AG10803 (cell line): ENCODE measurements at places on chromosomes 2 and 18.

GRCh38 chr2:236774171-236774570, 204.5 kb downstream of the ACKR3 start:
- DNase-seq: no peak

GRCh38 chr2:154762638-154763037, 64.1 kb downstream of the KCNJ3 start:
- DNase-seq: no peak

GRCh38 chr2:55361465-55362189, 58.0 kb downstream of the CCDC88A start:
- no peak for DNase-seq

- DNase-seq: no peak
Observed at GRCh38 chr2:74044999-74045398, 60.3 kb downstream of the TET3 start.

DNA sequence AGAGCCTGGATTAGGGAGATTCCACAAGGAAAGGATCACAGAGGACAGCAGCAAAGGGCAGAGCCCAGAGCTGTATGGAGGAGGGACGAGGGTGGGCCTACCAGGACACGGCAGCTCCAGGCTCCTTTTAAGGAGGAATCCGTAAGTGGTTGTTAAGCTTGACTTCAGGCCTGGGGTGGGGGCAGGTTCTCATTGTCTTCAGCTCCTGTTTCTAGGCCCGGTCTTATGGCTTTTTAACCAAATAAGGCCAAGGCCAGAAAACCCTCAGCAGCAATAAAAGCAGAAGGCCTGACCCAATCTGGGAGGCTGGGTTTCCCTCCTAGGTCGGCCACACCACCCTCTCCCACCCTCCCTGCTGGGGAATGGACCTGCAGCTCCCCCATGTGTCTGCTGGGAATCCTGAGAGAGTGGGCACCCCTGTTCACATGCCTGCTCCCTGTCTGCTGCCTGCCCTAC, 111.2 kb downstream of the PLB1 start:
- no peak for DNase-seq

DNA sequence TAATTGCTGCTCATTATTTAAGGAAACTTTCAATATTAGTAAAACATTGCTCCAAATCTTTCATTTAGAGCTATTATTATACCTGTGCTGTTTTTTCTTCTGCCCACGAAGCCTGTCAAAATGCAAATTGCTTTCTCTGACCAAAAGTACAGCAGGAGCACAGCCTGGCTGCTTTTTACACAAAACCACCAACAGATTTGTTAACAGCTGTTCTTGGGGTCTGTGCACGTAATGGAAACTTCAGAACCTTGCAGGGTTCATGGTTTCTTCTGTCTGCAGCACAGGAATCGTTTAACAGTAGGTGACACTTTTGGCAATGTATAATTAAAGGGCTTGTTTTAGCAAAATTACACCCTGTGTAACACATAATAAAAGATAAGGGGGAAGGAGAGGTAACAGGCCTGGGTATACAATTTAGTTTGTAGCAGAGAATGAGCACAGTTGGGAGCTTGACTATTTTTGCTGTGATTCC, 447.3 kb downstream of the KCNJ3 start:
- no peak for DNase-seq

DNA sequence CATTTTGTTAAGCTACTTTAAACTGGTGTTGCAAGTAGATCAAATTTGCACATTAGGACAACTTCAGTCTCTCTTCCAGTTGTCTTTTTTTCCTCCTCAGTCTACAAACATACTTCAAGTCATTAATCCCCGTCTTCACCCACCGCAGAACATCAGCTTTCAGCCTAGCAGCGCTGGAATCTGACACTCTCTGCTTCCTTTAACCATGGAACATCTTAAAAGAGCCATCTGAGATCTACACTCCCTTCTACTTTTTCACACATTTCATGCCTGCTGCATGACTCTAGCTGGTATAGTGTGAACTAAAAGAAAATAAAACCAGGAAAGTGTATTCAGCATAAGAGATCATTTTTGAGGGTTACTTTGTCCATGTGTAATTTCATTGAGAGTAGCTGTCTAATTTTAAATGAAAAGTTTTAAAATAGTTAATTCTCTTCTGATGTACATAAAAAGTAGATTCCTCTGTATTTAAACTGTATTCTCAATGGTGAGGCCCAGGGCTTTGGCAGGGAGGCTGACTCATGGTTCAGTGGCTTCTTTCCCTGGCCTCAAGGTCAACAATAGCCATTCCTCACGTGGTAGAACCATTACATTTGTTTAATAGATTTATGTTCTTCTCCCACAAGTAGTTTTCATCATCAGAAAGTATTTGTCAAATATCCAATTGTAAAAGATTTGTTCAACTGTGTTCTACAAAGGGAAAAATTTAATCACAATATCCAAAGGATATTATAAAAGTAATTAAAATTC, 16.5 kb downstream of the SGPP2 start:
- peak; percentile 82 for DNase-seq

DNA sequence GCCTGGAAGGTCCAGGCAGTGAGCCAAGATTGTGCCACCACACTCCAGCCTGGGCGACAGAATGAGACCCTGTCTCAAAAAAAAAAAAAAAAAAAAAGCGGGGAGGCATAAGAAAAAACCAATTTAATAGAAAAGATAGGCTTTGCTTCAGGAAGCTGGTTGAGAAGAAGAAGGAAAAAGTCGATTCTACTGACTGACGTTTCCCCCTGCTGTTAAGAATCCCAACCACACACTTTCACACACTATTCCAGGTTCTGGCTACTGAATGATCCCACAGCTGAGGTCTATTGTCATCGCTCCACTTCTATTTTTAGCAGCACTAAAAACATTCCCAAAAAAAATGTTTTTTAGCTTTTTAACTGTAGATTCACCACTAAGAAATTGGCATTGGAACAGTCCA, 6.7 kb upstream of the CHCHD5 start:
- peak; percentile 51 for DNase-seq

- DNase-seq: no peak
Observed at GRCh38 chr18:54712306-54712705, 116.0 kb upstream of the RAB27B start.

DNA sequence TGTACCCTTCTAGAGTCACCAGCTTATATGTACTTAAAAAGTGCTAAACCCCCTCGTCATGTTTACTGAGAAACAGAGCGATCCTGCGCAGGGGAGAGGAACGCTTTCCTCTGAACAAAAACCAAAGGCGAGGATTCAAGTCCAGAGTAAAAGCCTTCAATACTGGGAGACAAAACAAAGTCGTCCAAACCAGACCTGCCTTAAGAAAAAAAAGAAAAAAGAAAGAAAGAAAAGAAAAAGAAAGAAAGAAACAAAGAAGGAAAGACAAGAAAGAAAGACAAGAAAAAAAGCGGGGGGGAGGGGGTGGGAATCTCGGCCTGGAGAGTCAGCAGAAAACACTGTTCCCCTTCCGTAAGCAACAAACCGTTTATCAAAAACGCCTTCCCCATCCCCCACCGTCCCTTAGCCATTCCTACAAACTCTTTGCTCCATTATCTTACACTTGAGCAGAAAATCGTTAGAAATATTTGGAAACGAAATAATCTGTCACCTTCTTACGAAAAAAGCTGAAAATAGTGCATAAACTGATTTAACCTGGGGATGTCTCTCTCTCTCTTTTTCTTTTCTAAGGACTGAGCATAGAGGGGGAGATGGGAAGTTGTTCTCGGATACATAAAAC, 3.3 kb downstream of the PTGR3 start:
- no peak for DNase-seq

DNA sequence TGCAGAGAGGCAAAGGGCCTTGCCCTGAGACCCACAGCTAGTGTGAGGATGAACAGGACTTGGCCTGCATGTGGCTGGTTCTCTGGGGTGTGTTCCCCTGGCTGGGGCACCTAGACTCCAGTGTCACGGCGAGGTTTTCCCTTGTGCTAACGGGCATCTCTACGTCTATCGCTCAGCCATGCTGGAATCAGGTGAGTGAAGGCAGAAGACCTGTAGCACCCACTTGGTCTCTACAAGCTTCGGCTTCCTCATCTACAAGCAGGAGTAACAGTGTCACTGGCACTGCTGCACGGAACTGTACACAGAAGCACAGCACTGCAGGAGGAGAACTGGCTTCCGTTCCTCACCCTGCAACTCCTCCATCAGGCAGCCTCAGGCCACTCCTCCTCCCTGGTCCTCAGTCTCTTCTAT, 30.6 kb downstream of the HS1BP3 start:
- no peak for DNase-seq

DNA sequence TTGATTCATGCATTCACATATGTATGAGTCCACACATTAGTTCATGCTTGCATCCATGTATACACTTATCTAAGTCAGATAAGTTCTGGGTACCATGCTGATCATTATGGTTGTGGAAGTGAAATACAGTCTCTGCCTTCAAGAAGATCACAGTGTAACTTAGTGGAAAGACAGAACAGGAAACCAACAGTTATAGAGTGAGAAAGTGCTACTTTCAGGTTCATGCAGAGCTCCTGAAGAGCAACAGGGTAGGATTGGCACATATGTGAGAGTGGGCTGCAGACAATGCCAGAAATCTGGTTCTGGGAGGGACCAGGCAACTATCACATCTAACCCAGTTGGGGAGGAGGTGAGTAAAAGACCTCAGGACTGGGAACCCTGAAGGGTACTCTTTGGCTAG, 35.4 kb upstream of the PGAP1 start:
- DNase-seq: no peak

DNA sequence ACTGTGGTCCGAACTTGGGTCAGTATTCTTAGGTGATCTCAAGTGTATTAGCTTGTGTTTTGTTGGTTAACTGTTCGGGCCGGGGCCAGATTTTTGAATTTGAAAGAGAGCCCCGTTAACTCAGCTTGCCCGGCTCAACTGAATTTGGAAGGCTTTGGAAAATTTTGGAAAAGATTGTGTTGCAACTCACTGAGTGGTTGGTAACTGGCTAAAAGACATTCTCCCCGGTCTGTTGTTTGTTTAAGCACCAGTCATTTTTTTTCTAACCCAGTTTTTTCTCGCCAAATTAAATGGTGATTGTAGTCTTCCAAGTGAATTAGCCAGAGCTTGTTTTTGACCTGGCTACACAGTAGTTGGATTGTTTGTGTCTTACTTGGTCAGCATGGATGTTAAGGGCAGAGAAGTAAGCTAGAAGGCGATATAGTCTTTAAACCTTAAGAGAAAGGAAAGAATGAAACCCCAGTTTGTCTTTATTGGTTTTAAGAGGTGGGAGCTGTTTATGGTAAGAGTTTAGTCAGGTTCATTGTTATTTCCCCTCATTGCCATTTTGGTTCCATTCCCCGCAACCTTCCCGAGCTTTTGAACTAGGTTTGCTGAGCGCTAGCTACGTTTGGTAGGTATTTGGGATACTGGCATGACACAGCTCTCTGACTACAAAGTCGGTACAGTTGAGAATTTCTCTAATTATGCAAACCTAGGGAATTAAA, 2.4 kb downstream of the MAP4K4 start:
- DNase-seq: peak; percentile 42

DNA sequence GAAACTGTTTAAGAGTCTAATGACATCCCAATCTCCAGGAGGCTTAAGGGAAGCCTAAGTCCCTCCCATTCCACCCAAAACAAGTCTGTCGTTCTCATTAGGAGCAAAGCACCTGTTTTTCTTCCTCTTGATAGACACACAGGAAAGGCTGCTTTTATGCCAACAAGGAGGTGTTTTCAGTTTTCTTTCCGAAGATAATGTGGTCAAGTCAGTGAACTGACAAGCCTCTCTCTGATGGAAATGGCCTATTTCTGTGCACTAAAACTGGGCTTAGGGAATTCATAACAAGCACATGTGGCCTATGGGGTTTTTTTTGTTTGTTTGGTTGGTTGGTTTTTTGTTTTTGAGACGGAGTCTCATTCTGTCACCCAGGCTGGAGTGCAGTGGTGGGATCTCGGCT, 36.2 kb downstream of the FBLN7 start:
- DNase-seq: no peak

GRCh38 chr2:20471902-20472559, 25.2 kb downstream of the RHOB start:
- DNase-seq: peak; percentile 17

DNA sequence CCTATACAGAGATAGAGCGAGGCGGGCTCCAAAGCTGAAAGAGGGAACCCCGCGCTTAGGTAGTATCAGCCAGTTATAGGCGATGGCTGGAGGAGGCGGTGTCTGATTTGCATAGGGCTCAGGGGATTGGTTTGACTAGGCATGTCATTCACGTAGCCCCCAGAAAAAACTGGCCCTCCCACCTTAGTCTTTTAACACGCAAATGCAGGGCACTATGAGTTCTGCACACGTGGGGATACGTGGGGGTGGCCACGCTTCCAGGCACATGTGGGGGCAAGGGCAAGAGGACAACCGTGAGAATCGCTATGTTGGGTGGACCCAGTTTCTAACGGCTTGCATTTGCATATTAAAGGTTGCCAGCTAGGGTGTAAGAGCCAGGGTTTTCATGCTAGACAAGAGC, 56.7 kb upstream of the MSTN start:
- no peak for DNase-seq

DNA sequence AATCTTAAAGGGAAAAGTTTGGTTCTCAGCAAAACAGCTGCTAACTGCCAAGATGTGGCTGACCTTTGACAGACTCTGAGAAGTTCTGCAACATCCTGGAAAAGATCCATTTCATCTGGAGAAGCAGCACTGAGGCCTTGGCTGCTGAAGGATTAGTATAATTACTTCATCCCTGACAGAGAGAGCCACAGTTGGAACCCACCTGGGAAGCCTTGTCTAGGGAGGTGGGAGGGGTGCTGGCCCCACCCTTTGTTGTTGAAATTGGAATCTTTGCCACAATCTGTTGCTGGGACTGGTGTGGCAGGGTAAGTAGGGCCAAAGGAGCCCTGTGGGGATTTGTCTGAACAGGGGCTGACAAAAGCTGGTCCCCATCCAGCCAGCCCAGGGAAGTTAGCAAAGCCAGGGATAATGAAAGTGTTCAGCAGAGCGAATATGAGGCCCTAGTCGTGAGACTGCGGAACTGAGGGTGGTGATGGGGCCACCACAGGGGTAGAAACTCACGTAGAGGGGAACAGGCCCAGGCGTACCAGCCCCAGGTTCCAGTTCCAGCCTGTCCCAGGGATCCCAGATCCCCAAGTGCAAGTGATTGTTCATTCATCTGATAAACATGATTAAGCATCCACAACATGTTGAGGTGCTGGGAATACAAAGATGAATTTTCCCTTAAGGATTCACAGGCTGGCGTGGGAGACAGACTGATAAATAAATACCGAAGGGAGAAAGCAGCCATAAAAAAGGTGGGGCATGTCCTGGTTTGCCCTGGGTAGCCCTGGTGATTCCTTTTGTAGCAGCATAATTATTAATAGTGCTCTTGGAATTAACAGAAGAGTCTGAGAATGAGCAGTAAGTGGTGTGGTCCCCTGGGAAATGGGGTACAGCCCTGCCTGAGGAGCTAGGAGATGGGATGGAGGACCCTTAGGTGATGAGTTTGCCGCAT, 60.0 kb downstream of the MYO1B start:
- DNase-seq: peak; percentile 96

GRCh38 chr2:223915071-223915470, 30.1 kb downstream of the WDFY1 start:
- DNase-seq: no peak
